ENCODE measurements at places on chromosomes 3 and 15.
A peak's percentile ranks its signal among the peaks of the same experiment; 100 is the strongest.

DNA sequence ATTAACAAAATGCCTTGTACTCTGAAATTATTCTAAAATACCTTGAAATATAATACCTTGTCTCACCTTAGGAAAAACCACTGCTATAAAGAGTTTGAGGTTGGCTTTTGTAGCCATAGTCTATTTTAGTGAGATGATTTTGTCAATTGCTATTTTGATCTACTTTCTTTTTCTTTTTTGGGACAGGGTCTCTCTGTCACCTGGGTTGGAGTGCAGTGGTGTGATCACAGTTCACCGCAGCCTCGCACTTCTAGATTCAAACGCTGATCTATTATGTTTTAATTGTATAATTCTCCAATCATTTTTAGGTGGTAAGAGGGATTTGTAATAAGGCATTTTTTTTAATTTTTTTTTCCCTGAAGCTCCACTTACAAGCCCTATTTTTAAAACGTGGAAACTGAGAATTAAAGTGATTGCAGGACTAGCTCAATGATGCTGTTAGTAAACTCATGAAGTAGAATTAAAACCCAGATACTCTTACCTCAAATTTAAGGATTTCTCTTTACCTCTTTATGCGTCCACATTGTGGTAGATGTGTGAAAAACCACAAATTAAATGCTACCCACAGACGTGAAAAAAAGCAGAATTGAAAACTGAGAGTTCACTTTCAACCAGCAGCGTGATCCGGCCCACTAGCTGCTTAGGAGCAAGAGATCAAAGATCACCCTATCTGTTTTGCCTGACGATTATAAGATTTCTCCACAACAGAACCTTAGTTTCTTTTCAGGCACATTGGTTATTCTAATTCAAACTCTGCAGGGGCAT is 384.2 kb downstream of the CGGBP1 start:
- DNase-seq = no peak

DNA sequence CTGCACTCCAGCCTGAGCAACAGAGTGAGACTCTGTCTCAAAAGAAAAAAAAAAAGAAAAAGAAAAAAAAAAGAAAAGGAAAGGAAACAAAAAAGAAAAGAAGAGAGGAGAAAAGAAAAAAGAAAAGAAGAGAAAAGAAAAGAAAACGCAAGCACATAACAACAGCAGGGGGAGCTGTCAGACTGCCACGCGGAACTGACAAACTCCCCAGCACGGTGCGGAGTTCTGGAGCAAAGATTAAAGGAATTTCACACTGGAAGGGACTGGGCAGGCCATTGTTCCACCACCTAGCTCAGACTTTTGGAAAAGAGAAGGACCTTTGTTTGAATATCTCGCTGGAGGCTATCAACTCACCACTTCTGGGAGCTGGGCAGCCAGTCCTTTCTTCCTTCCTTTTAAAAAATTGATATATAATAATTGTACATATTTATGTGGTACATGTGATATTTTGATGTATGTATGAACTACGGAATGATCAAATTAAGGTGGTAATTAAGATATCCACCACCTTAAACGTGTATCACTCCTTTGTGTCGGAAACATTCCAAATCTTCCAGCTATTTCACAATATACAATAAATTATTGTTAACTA is 40.5 kb downstream of the DPPA2 start:
- DNase-seq = peak; percentile 1

GRCh38 chr3:100053951-100054620 is 60.2 kb downstream of the FILIP1L start:
- DNase-seq = no peak

- no peak for DNase-seq
These were observed 762 bp upstream of the ARL6 start for GRCh38 chr3:97763586-97764406.

GRCh38 chr3:181487236-181487978 is 224.3 kb upstream of the SOX2 start:
- no peak for DNase-seq

- DNase-seq = no peak
These were observed 215.7 kb upstream of the SLC2A2 start for GRCh38 chr3:171242170-171242569.

DNA sequence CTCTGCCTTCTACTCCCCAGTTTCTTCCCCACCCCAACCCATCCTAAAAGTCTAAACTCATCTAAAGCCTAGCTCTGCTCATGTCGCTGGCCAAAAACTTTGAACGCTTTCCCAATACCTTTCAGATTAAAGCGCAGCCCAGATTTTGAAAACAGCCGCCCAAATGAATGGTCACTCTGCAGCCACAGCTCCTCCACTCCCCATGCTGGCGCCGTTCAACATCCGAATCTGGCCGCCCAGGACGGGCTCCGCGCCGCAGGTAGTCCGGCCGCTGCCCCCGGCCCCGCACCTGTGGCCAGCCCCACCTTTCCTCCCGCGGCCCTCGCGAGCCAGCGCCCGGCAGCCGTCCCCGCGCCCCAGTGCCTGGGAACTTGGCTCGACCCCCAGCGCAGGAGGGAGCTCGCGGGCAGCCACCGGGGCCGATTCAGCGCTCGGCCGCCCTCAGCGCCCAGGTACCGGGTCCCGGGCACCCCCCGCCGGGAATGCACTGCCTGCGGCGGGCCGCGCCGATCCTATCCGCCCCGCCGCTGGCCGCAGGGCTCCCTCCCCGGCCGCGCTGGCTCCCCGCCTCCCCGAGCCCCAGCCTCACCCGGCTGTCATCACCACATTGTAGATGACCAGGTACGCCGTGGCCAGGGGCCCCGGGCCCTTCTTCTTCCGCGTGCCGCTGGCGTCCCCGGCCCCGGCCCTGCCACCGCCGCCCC is 417 bp downstream of the HACD2 start:
- DNase-seq = no peak

- DNase-seq = no peak
These were observed 59.7 kb downstream of the ATP2B2 start for GRCh38 chr3:10445561-10446175.

DNA sequence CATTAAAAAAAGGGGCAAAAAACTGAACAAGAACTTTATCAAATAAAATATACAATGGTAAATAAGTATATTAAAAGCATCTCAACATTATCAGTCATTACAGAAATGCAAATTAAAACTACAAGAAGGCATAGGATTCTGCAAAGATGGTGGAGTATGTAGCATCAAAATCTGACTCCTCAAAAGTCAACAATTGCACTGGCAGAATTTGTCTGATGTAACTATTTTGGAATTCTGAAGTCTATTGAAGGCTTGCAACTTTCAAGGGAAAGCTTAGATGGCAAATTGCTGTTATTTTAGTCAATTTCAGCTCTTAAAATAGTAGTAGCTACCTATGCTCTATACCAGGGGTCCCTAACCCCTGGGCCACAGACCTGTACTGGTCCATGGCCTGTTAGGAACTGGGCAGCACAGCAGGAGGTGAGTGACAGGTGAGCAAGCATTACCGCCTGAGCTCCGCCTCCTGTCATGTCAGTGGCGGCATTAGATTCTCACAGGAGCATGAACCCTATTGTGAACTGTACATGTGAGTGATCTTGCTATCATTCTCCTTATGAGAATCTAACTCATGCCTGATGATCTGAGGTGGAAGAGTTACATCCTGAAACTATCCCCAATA is 107.6 kb downstream of the TGFBR2 start:
- no peak for DNase-seq

DNA sequence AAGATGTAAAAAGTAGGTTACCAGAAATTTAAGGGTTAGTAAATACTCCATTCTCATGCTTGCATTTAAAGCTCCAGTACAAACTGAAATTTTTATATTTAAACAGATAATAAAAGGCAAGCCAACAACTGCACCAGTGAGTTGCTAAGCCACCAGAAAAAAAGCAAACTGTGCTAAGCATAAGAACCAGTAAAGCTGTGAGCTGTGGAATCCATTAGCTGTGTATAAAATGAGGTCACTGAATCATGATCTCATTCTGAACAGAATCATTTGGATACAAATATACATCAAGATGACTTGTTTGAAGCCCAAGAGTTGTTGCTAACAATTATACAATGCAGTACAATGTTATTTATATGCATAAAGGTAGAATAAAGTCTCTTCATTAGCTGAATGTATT is 1312.2 kb downstream of the SI start:
- DNase-seq = no peak

- DNase-seq = peak; percentile 93
These were observed 100.0 kb downstream of the THBS1 start for GRCh38 chr15:39680868-39681267.

- DNase-seq = peak; percentile 42
These were observed 62.0 kb upstream of the ACP3 start for GRCh38 chr3:132255041-132255745.

DNA sequence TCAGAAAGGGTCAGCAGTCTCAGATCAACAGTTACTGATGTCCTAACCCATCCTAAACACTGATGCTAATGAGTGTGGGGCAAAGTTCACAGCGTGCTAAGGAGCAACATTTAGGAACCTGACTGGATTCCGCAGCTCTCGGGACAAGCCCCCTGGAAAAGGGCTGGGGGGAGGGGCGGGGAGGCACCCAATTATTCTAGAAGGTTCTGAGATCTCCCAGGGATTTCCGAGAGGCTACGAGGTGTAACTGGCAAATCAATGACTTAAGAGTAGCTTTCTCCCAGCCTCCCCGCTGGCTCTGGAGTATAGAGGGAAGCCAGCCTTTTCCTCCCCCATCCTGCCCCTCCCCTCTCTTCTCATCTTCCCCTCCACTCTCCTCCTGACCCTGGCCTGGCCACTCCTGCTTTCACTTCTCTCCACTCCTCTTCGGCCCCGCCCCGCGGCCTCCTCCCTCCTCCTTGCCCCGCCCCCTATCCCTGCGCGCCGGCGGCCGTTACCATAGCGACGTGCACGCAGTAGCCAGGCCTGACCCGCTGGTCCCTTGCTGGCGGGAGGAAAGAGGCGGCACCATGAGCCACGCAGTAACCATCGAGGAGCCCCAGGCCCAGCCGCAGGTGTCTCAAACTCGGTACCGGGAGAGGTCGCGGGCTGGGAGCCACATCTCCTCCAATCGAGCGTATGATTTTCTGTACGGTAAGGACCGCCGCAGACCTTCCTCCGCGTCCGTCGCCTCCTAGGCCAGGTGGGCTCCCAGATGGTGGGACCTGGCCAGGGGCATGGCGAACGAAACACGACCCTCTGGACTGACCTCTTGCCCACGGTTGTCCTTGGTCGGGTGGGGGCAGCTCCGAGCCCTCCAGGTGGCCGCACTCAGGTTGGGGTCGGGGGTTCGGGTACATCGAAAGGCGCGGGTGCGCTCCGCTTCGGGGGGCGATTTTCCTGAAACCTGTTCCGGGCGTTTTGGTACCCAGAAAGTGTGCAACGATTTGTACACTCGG is at the start of gene CFAP91:
TSS of gene CFAP91 (plus strand) at position 493 of the 998 bp plus-strand sequence. CDS start at position 570, 77 bp downstream.
- DNase-seq = peak; percentile 32

DNA sequence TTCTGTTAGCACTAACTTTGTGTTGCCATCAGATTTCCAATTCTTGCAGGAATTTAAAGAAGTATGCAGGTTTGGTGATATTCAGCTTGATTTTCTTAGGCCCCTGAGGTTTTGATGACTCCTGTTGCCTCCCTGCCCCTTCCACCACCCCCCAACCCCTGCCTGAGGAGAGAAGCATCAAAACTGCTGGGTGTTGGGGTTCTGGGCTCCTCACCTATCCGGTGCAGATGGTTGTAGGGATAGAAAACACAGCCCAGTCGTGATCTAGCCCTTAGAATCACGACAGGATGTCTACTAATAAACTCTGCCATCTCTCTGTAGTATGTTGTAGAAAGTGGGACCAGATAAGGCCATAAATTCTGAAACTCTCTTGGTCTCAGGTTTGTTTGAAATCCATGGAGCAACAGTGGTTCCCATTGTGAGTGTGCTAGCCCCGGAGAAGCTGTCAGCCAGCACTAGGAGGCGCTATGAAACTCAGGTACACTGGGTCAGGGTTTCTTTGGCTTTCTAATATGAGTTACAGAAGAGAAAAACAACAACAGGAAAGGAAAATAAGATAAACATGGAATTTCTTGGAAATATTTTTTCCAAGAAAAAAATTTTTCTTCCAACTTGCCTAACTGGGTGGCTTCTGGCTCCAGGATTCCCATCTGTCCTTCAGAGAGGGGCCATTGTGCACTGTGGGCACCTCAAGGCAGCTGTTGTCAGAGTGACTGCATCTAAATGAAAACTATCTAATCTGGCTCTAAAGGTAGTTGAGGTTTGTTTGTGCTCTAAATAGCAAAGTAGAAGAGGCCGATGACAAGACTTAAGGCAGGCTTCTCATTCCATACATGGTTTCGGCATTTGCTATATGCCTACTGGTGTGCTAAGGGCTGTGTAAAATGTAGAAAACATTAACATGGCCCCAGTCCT is 8.7 kb downstream of the SRP14 start:
- no peak for DNase-seq

GRCh38 chr3:193021506-193022010 is 103.9 kb upstream of the MB21D2 start:
- no peak for DNase-seq

- no peak for DNase-seq
These were observed 6.1 kb downstream of the RHCG start for GRCh38 chr15:89490081-89490813.
